Cardiac ventricle fibroblast (primary cell): ENCODE measurements at places on chromosomes 3 and 15. TPM values are rescaled to one million over a fixed set of nuclear protein-coding genes. Genes with fewer than 3 reads are reported as not detected.

Gene DNAJB11
- total RNA-seq: 51.1 and 60.6 TPM in 2 replicates

Gene VEPH1
- 25.2 and 43.9 TPM in 2 replicates for total RNA-seq

Gene PIGZ
- total RNA-seq: 10.6 and 13.3 TPM in 2 replicates

Gene LMAN1L
- not detected in 2 replicates for total RNA-seq

Gene GP9
- total RNA-seq: not detected in 2 replicates

Gene AGTR1
- 19.3 and 20.5 TPM in 2 replicates for total RNA-seq

Gene ADAMTSL3
- total RNA-seq: 0.39 and 0.50 TPM in 2 replicates

Gene EXD1
- total RNA-seq: not detected in 2 replicates

Gene SCN11A
- total RNA-seq: 0.12 and 0.15 TPM in 2 replicates

Gene CCR4
- total RNA-seq: not detected in 2 replicates

Gene WNT5A
- total RNA-seq: 7.4 and 7.9 TPM in 2 replicates

Gene OIP5
- total RNA-seq: 0.88 and 0.94 TPM in 2 replicates

Gene SNTN
- total RNA-seq: not detected in 2 replicates

Gene NDUFAF3
- 48.8 and 52.8 TPM in 2 replicates for total RNA-seq

Gene GOLGA8R
- 1.2 and 2.3 TPM in 2 replicates for total RNA-seq

Gene MB21D2
- total RNA-seq: 1.4 and 2.2 TPM in 2 replicates

Gene COL6A5
- not detected in 2 replicates for total RNA-seq

Gene XCR1
- total RNA-seq: not detected in 2 replicates

Gene BUB1B
- total RNA-seq: 0.81 and 1.6 TPM in 2 replicates

Gene GOLGA6L4
- 0.31 and 0.98 TPM in 2 replicates for total RNA-seq

Gene DUOXA1
- not detected in 2 replicates for total RNA-seq

Gene GOLGA8T
- total RNA-seq: not detected in 2 replicates

Gene IL12A
- total RNA-seq: 3.1 TPM in 1 of 2 replicates, not detected in the other

Gene PRR20G
- not detected in 2 replicates for total RNA-seq

Gene ERICH6
- not detected in 2 replicates for total RNA-seq

Gene ANKDD1A
- total RNA-seq: 3.3 and 3.6 TPM in 2 replicates
